ENCODE measurements at places on chromosomes 12 and 14.

DNA sequence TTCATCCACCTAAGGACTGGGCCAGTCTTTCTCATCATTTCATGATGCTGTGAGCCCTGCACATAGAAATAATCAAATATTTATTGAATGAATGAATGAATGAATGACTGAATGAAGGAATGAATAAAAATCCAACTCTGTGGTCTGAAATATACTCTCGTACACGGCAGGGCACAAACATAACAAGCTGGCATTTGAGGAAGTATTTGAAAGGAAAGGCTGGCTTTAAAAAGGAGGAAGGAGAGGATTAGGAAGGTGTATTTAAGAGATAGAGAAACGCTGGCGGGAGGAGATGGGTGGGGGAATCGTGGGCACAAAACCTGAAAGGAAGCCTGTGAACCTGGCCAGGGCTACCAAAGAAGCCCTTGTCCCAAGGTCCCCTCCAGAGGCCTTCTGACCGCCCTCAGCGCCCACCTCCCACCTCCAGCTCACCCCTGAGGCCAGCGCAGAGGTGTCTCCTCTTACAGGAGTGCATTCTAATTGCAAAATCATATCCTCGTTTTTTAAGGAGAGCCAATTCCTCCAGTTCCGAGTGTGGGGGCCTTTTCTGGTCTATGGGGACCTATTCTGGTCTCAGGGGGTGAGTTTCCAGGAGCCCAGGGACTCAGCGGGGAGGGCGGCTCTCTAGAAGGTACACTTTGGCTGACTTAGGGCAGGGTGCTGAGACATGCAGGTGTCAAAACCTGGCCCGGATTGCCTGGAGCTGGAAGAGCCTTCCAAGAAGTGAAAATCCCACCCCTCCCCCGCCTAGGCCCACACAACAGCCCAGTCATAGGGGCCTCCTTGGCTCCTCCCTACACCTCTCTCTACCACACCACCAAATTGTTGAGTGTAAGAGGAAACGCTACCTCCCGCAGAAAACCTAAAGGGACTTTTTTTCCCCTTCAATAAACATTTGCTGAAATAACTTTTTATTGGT is 8.7 kb upstream of the JDP2 start:
- no peak for DNase-seq

GRCh38 chr12:92144631-92145480 is 790 bp downstream of the BTG1 start:
- DNase-seq: peak; percentile 56

DNA sequence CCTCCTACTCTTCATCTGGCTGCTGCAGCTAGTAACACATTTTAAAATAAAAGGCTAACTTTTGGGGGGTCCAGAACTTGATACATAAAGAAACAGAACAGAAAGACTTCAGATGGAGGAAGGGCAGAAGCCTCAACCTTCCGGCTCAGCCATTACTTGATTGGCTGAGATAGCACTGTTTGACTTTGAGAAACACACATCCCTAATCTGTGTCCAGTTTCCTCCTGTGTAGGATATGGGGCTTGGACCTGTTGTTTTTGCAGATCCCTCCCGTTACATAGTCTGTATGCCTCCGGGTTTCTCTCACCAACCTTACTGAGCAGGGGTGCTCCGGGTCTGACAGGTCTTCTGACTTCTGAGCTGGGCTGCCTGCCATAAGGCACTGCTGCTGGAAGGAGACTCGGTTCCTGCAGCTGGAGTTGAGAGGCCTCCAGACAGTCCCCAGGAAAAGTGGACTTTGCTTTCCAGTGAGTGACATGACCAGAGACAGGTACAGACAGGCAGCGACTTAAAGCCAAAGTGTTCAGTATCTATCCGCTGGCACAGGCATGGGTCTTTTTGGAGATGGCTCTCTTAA is 8.3 kb upstream of the ZNF641 start:
- no peak for DNase-seq

GRCh38 chr12:111788178-111788654 is 21.5 kb downstream of the ALDH2 start:
- DNase-seq: peak; percentile 9

DNA sequence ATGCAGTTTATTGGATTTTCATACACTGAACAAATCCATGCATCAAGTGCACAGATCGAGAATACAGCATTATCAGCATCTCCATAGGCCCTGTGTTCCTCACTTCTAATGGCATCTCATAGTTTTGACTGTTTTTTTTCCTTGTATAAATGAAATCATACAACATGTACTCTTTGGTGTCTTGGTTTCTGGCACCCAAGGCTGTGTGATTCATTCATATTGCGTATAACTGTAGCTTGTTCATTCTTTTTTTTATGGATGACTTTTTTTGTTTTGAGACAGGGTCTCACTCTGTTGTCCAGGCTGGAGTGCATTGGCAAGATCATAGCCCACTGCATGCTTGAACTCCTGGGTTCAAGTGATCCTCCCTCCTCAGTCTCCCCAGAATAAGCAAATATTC is 14.3 kb downstream of the RASSF8 start:
- no peak for DNase-seq

GRCh38 chr14:104794631-104794992 is 936 bp downstream of the AKT1 start:
- DNase-seq: no peak

GRCh38 chr12:101414533-101415119 is 7.1 kb upstream of the ARL1 start:
- no peak for DNase-seq

DNA sequence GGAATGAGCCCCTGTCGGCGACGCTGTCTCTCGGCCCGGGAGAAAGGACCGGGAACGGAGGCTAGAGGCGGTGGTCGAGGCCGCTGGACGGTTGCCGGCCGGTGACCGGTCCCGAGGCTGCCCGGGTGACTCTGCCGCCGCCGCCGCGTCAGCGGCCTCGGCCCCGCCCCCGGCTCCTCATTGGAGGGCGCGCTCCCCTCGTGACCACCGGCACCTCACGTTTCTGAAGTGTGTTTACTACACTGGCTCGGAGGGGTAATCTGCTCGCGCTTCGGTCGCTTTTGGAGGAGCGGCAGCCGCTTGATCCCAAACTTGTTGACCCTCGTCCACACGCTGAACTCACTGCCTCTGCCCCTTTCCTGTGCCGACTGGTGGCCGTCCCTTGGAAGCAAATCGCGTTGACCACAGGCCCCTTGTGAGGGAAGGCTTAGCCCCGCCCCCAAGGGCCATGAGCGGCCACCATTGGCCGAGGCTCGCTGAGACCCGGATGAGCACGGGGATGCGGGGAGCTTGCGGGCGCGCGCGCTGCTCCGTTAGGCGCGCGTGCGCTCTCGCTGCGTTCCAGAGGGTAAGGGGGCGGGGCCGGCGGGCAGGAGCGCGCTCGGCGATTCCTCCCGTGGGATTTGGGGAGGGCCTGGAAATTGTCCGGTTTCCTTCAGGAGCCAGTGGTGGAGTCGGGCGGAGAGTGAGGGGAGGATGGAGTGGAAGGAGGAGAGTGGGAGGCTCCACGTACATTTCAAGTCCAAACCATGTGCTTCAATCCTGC is at the start of gene CRY1:
Gene CRY1, minus strand, starts transcription at position 133 of the 766 bp plus-strand sequence. CDS start 588 bp downstream, outside the sequence.
- DNase-seq: peak; percentile 95

DNA sequence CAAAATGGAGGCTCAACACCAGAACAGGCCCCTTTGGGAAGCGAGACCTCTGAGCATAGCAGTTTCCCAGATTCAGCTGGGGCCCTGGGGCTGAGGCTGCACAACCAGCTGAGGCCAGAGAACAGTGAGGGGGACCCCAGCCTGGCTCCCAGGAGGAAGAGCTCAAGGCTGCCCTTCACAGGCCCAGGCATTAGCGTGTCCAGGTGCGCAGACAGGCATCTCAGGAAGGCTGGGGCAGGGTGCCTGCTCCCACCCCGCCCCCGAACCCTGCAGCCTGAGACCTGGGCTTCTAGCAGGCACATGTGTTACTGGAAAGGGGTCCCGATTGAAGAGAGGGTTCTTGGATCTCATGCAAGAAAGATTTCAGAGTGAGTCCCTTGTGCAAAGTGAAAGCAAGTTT is 27.2 kb downstream of the CALM1 start:
- DNase-seq: no peak

DNA sequence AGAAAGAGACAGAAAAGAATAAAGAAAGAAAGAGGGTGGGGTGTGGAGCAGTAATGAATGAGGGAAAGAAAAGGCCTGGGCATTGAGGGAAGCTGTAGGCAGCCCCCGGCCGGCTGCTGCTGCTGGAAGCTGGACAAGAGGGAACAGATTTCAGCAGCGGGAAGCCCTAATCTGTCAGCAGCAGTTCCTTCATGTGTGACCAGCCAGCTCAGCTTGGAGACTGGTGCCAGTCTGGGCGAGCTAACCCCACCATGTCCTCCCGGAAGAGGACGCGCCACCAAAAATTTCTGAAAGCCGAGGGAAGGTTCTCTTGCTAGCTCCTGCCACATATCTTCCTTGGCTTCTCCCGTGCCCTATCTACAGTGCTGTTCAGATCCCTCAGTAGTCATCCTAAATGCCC is 236.8 kb downstream of the GRIN2B start:
- DNase-seq: no peak

GRCh38 chr12:100995771-100996170 is 201.2 kb downstream of the ANO4 start:
- no peak for DNase-seq
